GM10248 (cell line): ENCODE measurements at places on chromosomes 16 and 17.

DNA sequence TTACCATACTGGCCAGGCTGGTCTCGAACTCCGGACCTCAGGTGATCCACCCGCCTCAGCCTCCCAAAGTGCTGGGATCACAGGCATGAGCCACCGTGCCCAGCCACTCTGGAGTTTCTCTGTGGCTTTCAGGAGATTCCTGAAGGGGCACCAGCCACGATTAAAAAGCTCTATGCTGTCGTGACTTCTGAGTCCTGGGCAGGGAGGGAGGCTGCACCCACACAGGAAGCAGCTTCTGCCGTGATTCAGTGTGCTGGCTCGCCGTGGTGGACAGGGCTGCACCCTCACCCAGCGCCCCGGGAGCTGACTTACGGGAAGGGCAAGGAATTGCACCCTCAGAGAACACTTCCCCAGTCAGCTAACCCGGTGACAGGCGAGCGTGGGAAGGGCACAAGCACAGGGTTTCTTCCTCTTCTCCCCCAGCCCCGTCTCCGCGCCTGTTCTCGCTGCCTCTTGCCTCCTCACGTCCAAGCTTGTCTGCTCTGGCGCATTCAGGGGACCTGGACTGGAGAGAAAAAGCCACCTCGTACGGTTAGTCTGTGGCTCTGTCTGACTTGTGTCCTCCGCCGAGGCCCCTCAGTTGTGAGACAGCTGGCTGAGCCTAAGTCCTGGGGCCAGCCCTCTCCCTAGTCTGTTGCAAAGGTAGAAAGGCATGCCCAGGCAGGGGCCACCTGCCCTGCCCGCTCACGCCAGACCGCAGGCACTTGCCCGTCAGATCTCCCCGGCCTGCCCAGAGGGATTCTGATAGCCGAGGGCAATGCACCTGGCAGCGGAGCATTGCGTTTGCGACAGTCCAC lies 145.0 kb downstream of the SEC14L1 start:
- no peak for DNase-seq

- DNase-seq: no peak
Measured at GRCh38 chr17:78981010-78981888, 1.5 kb upstream of the LGALS3BP start.

- no peak for DNase-seq
Measured at GRCh38 chr16:74743668-74744299, 30.8 kb downstream of the FA2H start.

DNA sequence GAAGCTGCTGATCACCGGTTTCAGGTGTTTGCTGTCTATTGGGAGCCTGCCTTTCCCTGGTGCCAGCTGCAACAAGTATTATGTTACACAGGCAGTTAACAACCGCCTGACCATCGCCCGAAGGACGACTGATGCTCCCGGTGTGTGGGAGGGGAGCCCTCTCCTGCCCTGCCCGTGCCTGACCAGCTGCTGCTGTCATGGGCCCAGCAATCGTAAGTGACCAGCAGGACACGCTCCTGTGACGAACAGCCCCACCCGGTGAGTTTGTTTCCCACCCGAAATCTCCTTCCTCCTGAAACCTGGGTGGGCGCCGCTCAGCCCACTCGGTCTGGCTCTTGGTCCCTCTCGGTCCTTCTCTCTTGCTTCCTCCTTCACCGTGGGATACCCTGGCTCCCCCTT lies 17.9 kb upstream of the UBE2I start:
- no peak for DNase-seq

DNA sequence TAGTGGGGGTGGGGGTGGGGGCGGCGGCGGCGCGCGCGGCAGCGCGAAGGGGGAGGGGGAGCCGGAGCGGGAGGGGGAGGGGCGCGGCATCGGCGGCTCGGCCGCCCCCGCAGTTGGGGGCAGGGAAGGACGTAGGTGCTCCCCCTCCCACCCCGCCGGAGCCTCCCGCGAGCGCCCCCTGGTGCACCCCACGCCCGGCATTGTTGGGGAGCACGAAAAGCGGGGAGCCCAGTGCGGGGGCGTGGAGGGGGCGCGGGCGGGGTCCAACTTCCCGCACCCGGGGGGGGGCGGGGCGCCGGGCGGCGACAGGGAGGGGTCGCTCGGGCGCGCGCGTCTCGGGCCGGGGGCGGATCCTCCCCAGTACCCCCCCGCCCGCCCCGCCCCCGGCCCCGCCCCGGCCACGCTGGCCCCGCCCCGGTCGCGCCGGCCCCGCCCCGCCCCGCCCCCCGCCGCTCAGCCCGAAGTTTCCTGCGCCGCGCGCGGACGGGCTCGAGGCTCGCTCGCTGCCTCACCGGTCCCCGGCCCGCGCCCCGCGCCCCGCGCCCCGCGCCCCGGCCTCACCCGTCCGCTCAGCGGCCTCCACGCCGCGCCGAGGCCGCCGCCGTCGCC lies at the start of gene CACNA1H:
Gene CACNA1H (plus strand): TSS at position 456 of the 609 bp plus-strand sequence. CDS start 632 bp downstream, outside the sequence.
- DNase-seq: no peak

GRCh38 chr16:52757746-52758472 lies 211.0 kb upstream of the TOX3 start:
- no peak for DNase-seq

GRCh38 chr17:5598457-5598856 lies 14.1 kb upstream of the NLRP1 start:
- DNase-seq: no peak

DNA sequence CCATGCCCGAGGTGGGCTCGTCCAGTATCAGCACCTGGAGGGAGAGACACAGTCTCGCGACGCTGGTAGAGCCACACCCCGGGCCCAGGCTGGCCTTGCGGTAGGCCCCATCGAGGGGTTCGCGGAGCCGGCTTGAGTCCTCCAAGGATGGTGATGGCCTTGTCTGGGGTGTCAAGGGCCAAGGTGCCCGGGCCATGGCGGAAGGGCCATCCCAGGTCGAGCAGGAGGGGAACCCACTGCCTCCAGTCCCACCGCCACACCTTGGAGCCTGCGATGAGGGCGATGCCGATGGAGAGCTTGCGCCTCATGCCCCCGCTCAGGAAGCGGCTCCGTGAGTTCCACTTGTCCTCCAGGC lies 29.6 kb upstream of the RNPS1 start:
- no peak for DNase-seq

- peak; percentile 38 for DNase-seq
Measured at GRCh38 chr17:59361916-59362810, 30.7 kb downstream of the YPEL2 start.

DNA sequence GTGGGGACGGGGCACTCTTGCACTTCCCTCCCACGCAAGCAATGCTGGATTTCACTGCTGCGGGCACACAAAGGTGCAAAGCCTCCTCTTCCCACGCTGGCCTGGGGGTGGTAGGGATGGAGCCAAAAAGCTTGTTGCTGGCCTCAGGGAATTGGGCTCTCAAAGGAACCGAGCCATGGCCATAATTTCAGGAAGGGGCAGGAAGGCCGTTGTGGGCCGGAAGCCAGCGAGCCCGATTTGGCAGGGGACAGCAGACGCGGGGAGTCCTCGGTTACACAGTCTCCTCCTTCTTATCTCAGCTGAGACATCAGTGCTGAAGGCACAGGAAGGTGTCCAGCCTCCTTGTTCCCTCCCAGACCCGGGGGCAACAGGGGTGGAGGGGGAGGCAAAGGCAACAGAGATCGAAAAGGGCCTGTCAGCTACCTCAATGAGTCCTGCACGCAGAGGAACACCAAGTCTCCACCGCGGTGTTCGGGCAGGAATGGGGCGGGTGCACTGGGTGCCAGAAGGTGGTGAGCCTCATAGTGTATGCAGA lies 59.5 kb downstream of the SLFN11 start:
- DNase-seq: peak; percentile 13

- no peak for DNase-seq
Measured at GRCh38 chr16:76389126-76389525, 111.9 kb downstream of the CNTNAP4 start.

DNA sequence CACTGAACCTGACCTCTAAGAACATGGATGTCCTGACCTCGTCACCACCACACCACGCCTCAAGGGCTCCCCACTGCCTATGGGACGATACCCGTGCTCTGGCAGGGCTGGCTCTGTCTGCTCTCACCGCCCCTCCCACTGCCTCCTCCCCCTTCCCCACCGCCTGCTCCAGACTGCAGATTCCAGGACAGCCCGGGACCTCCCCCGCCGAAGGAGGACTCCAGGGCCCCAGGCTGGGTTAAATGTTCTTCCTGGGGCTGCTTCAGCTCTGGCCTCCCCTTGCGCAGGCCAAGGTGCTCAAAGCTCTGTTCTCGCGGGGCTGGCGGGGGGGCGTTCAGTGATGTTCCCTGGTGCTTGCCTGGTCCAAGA lies 3.1 kb downstream of the NPW start:
- no peak for DNase-seq

DNA sequence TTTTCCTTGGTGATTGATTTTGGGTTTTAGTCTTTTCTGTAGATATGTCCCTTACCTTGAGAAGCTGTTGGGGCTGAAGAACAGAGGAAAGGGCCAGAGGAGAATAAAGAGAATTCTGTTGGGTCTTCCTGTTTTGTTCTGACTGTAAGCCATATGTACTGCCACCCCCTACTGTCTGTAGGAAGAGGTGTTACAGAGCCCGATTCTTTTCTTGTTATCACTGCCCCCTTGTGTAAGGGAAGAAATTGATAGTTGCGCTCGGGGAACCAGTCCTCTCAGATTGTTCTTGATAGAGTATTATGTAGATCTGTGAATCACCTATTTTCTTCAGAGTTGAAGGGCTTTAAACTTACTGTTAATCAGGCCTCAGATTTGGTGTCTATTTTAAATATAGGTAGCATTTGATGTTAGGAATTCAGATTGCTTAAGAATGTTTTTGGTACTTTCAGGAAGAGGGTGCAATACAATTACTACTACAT lies 2.4 kb downstream of the TANC2 start:
- peak; percentile 80 for DNase-seq

- no peak for DNase-seq
Measured at GRCh38 chr16:2045965-2046892, 1.4 kb downstream of the NTHL1 start.

- peak; percentile 38 for DNase-seq
Measured at GRCh38 chr17:33980193-33980592, 274.9 kb upstream of the CCL2 start.

DNA sequence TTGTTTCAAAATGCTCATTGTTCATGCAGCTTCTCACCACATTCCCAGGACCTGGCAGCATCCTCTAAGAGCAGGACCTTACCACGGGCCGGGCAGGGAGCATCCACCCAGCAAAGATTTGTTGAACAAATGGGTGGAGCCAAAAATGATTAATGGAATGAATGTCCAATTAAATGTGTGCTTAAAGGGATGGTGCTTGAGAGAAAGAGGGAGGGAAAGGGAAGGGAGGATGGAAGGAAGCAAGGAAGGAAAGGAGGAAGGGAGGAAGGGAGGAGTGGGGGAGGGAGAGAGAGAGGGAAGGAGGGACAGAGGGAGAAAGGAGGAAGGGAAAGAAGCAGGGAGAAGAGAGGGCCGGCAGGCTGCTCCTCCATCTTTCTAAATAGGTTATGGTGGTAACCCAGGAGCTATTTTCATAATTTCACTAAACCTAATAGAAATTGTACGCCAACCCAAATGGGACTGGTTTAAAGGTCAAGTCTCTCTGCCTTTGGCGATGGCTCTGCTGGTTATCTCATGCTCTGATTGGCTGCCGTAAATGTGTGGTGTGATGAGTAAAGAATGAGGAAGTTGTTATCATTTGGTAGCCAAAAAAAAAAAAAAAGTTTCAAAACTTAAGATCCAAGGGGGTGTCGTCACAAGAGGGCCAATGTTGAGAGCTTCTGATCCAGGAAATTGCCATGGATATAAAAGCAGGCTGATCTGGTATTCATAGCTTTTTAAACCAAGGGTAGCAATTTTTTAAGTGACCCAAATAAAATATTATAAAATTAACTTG lies 126.7 kb upstream of the FOXF1 start:
- no peak for DNase-seq

GRCh38 chr17:79666111-79666510 lies 55.3 kb upstream of the RBFOX3 start:
- no peak for DNase-seq

- DNase-seq: no peak
Measured at GRCh38 chr16:31696968-31697743, 169.5 kb downstream of the AHSP start.

- no peak for DNase-seq
Measured at GRCh38 chr16:77986011-77986740, 36.2 kb upstream of the CLEC3A start.

DNA sequence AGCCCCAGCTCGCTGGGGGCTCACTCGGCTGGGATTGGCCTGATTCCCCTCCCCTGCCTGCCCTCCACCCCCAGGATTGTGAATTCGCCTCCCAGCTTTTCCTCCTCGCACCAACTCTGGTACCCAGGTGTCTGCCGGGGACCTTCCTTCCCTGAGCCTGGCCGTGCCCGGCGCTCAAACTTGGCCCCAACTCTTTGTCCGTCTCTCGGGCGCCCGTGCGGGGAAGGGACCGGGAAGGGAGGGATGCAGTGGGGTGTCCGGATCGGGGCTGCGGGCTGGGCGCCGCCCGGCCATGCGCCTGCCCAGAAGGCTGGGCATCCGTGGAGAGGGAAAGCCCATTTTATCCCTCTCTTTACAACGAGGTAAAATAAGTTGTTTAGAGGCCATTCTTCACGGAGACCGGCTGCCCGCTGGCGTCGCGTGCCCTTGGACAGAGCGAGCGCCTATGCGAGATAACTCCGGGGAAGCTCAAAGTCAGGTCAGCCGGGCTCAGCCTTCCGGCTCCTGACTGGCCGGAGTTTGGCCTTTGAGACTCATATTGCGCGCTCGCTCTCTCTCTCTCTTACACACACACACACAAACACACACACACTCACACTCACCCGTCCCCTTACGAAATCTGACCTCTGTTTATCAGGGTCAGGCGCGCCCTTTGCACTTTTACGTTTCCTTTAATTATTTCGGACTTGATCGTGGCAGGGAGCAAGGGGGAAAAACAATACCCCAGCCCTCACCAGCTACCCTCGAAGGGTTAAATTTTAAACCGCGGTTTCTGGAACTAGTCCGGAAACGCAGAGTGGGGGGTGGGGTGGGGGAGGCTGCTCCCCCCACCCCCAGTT lies 774 bp upstream of the MAF start:
- DNase-seq: peak; percentile 21

- no peak for DNase-seq
Measured at GRCh38 chr17:16931318-16932060, 40.4 kb downstream of the TNFRSF13B start.

DNA sequence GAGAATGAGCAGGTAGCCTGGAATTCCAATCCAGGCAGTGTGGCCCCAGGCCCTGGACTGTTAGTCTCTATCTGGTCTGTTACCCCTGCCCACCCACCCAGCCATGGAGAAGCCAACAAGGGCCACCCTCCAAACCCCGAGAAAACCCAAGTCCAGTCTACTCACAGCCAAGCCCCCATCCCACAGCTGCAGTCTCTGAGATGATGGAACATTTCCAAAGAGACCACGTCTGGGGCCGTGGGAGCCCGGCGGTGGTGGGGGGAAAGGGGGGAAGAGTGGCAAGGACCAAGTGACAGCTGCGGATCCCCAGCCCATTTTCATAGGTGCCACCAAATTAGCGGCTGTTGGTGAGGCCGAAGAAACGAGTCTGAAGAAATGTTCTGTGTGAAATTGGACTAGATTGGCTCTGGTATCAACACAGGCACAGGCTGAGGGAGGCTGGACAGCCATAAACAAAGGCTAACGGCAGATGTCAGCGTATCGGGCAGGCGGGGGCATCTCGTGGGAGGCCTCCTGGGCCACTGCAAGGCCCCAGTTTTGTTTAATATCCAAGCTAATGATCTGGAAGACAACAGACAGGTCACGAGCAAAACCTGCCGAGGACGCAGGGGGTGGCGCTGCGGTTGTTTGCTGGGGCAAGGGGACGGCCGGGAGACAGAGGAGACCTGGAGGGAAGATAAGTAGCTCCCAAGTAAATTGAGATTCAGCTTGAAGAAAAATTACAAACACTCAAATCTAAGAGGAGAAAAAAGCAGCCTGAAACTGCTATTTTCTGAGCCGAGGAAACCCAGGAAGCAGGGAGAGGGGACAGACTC lies 53.4 kb downstream of the RBFOX3 start:
- no peak for DNase-seq
